ENCODE measurements at places on chromosomes 2 and 18.

DNA sequence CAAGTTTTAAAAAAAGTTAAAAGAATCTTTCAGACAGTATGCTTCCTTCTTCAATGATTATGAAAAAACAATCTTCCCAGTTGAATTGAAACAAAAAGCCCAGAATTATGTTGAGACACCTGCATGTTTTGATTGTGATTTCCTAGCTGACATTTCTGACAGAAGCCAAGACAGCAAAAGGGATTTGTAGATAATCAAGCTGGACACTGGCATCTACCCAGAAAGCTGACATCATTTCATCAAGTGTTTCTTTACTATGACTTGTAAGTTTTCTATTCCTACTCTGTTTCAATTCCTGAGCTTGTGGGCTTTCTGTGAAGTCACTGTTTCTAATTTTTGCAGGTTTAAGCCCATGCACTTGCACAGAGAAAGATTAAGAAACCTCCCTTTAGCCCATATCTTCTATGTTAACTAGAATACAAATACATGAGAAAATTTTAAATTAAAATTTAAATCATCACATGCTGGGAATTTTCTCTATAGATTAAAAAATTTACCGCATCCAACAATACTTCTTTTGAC lies 82.9 kb upstream of the CCDC85A start:
- no peak for DNase-seq

DNA sequence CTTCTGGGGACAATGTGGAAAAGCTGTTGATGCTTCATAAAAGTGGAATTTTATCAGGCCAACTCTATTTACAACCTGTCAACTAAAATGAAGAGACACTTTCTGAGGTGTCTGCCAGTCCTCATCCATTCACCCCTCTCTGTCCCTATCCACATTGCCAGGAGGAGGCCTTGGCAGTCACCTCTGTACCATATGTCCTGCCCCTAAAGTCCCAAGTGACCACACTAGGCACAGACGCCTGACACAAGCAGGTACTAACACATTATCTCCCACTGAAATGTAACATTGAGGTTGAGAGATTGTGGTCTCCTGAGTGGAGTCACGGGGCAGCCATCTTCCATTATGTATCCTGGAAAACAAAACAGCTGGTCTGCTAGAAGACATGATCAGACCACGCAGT lies 71.4 kb downstream of the OSBPL1A start:
- no peak for DNase-seq

- DNase-seq = no peak
Observed at GRCh38 chr18:68244786-68245185, 470.1 kb downstream of the TMX3 start.

GRCh38 chr2:173145454-173145853 lies 69.8 kb downstream of the MAP3K20 start:
- no peak for DNase-seq

DNA sequence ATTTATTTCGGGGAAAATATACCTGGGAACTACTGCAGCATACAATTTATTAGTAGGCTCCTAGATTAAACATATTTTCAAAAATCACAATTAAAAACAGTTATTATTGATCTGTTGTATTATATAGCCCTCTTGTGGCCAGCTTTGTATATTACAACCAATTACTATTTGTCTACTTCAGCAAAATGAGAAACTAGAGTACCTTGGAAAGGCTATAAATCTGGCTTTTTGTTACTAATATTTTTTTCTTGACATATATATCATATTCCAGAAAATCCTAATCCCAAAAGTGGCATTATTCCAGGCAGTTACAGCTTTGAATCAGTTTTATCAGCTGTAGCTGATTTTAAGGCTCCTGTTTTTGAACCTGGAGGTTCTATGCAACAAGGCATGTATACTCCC lies 101.2 kb downstream of the UBR3 start:
- peak; percentile 79 for DNase-seq

GRCh38 chr2:160246356-160246755 lies 46.3 kb upstream of the ITGB6 start:
- DNase-seq = peak; percentile 12

DNA sequence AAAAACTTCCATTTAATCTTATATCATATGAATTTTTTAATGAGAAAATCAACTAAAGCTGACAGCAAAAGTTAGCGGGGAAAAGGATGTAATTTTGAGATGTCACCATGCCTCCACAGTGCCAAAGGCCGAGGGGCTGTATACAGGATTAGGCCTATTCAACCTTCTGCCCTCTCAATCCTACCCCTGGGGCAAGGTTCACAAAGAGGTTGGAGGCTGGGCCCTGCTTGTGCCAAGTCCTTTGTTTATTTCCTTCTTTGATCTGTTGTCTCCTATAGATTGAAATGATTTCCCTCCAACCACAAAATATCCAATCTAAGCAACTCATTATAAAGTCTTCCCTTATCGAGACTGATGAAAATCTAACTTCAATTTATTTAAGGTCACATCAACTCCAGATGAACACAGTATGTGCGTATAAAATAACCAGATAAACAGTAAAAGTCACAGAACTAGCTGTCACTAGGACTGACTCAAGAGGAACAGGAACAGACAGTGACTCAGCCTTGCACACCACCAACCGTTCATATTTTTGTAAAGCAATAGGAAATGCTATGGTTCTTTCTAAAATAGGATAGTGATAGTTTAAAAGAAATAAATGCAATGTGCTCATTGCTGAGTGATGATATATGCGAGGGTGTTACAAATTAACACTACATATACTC lies 95.8 kb downstream of the SLC25A12 start:
- DNase-seq = peak; percentile 71

GRCh38 chr2:205680067-205680466 lies 2.2 kb upstream of the NRP2 start:
- peak; percentile 95 for DNase-seq

DNA sequence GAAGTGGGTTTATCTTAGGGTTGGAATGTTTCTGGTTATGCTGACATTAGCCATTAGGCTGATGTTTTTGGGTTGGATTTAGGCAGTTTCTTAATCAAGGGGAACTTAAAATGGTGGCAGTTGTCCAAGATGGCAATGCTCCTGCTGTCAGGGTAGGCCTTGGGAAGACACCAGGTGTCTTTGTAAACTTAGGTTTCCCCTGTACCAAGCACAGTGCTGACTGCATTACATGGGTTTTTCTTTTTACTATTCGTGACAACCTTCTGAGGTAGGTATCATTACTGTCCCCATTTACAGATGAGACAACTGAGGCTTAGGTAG lies 528 bp upstream of the ATG16L1 start:
- DNase-seq = no peak

- DNase-seq = peak; percentile 84
Observed at GRCh38 chr2:157497638-157498314, 53.9 kb upstream of the CYTIP start.

DNA sequence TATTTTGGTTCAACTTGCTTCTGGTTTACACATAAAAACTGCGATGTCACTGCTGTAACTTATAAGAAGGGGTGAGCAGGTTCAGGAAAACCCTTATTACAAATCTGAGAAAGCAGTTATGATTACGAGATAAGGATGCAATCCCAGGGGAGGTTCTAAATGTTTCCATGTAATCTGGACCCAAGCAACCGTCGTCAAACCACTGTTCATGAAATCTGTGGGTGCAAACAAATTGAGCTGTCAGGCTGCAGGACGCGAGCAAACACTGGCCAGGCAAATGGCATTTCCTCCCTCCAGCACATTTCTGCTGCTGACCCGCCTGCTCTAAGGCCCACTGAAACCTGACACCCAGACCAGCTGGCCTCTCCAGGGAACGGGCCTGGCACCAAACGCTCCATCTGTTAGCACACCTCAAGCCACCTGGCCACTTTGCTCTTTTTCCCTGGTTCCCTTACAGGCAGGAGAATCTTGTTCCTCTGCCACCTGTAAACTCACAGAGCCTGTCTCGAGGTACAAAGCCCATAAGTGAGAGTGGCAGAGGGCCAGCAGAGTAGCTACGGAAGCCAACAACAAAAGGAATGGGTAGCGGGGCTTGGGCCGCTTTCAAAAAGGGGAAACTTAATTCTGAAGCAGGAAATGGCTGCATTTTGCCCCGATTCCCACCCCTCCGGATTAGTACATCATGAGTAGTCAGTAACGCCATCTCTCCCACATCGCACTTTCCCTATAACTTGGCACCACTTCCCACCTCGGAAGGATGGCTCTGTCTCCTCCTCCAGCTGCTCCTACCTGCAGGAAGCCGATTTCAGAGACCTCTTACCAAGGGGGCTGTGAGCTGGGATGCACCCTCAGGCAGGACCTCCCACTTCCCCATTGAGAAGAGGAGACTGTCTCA lies 26.5 kb downstream of the CRACDL start:
- DNase-seq = peak; percentile 100

DNA sequence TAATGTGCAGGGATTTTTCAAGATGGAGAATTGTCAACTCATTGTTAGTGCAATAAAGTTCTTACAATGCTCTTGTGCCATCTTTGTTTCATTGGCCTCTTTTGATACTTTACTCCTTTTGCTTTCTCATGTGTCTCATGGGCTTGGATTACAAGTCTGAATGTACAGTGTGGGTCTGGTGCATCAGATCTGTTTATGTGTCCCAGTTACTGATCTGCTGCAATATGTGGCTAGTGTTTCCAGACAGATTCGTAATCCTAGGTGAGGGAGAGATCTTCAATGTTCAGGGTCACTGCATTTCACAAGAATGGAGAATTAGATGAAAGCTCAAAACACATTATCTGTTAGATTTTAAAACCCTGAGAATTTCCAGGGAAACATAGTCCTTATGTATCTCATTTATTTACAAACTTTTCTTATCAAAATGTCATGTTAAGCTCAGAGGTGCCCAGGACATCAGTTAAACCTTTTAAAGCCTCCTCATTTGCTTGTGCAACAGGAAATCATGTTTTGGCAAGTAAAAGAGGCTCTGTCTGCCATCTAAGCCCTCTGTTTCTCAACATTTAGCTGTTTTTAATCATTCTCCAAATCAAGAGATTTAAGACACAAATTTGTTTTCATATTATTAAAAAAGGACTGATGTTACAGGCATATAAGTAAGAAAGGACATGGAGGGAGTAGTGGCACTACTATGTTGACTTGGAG lies 108.1 kb downstream of the NUP35 start:
- DNase-seq = no peak

DNA sequence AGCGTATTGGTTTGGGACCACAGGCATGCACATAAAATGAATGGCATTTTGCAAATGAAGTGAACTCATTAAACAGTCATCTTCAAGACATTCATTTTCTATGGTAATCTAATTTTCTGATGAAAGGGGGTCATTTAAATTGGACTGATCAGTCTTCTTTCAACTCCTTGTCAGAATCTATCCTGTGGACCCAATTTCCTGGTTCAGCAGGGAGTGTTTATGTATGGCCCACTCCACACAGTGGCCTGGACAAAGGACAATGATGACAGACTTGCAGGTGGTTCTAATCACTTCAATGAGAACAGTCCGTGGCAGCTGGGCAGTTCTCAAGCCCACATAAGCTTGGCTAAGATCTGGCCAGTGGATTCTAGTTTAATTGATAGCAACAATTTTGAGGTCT lies 448.1 kb downstream of the DCDC2C start:
- DNase-seq = no peak

- DNase-seq = no peak
Observed at GRCh38 chr2:201444746-201445465, 6.4 kb downstream of the TRAK2 start.

DNA sequence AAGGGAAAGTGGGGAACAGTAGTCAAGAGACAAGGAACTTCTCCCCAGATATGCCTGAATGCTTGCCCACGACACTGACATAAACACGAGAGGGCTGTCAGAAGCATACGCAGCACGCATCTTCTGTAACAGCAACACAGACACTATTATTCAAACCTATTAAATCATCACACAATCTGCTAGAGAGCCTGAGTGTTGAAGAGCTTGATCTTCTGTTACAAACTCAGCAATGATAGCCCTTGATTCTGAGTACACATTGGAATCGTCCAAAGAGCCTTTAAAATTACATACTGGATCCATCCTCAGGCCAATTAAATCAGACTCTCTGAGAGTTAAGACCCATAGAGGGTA lies 111.6 kb downstream of the ZNF521 start:
- no peak for DNase-seq

DNA sequence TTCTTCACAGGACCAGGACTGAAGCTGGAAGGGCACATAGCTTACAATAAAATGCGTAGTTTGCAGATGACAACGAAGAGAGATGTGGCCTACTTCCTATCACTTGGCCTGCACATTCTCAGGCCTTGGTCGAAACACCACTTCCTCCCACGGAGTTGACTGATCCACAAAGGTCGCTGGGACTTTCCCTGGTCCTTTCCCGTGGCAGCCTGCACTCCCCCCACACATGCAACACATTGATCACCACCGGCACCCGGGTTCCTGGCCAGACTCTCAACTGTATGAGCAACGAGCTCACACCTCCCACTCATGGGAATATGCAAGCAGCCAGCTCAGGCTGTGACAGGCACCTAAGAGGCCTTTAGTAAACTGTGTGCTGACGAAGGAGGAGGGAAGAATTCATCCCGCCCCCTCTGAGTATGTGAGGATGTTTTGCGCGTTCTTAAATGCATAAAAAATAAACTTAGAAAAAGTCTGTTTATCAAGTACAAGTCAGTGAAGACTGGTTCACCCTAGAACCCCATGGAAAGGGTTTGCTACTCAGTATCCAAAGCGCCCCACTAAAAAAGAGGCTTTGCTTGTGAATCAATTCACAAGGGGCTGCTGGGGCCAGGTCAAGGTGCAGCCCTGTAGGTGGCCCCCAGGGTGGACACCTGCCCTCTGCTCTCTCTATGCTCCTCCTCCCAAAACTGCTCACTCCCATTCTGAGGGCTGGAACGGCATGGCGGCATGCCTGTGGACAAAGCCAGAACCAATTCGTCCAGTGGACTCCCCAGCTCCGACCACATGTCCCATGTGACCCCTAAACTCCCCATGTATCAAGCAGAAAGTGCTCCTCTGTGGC lies 154.3 kb downstream of the EIPR1 start:
- no peak for DNase-seq

DNA sequence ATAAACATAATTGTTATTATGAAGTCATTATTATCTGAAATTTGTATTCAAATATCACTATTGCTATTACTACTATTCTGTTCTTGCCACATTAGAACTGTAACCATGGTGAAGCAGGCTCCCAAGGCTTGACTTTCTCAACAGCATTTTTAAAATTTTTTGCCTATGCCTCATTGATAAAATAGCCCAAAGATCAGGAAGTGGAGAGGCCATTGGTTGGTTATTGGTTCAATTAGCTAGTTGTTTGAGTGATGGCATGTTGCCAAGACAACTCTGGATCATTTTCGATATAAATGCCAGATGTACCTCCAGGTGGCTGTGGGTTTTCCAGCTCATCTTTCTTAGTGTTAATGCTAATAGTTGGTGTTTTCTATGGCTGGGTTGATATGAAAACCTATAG lies 513.5 kb downstream of the TRIB2 start:
- no peak for DNase-seq

DNA sequence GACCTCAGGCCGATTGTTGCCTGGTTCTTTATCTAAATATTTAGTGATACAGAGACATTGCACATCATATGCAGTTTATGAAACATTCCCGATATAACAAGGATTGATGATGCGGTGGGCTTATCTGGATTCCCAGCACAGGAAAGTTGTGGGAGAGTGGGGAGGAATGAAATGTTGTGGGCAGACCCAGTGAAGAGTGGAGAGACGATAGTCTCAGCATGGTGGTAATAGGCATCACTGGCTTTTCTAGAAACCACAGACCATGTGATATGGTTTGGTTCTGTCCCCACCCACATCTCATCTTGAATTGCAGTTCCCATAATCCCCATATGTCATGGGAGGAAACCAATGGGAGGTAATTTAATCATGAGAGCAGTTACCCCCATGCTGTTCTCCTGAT lies 34.8 kb upstream of the RND3 start:
- DNase-seq = no peak

Measured in DMS53 (cell line).